Gastrocnemius medialis (tissue), 4 donors: ENCODE measurements at places on chromosomes 7 and 10. TPM values are rescaled to one million over a fixed set of nuclear protein-coding genes. Genes with fewer than 3 reads are reported as not detected.

DNA sequence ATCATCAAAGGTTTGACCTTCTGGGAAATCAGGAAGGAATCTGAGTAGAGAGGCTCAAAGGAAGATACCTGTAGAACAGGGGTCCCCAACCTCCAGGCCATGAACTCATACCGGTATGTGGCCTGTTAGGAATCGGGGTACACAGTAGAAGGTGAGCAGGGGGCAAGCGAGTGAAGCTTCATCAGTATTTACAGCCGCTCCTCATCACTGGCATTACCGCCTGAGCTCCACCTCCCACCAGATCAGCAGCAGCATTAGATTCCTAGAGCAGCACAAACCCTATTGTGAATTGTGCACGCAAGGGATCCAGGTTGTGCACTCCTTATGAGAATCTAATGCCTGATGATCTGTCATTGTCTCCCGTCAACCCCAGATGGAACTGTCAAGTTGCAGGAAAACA lies 158.5 kb upstream of the CACNA2D1 start:
- H3K27ac ChIP-seq, result no peak overlapping the region
- H3K27me3 ChIP-seq, result no peaks in the 10 kb centered on the region
- no peaks in the 10 kb centered on the region for H3K4me1 ChIP-seq
- H3K36me3 ChIP-seq, result no peaks in the 10 kb centered on the region
- no peak for DNase-seq

CYP3A7 gene
- total RNA-seq, result 1.7 TPM

HOXA3 gene
- 2.3 TPM for total RNA-seq

DNA sequence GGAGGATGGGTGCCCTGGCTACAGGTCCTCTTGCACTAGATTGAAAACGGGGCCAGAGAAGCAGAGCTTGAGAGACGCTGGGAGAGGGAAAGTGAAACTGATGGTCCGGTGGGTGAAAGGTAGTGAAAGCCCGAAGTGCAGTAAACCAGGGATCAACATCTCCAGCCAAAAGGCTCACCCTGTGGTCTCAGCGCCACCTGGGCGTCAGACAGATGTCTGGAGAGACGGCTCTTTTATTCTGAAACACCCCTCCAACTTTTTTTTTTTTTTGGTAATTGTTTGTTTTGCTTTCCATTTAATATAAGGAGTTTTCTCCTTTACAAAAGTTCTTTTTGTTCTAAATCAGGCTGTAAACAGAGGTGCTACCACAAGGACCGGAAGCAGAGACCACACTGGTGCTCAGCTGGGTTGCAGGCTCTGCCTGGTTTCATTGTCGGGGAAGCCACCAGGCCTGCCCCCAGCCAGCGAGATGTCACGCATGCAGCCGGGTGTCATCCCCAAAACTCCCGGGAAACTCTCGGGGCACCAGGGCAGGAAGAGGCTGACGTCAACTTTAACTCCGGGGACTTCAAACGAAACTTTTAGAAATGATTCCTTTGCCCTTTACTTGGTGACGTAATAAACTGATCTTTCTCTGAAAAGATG lies 11.2 kb downstream of the IL2RA start:
- H3K4me1 ChIP-seq, result peaks cover 4% of the 10 kb centered on the region
- no peaks in the 10 kb centered on the region for H3K36me3 ChIP-seq
- H3K27me3 ChIP-seq, result no peaks in the 10 kb centered on the region
- peak; percentile 47 for DNase-seq
- peak overlapping the region; percentile 51 for H3K4me3 ChIP-seq
- peak overlapping the region; percentile 67 for H3K27ac ChIP-seq

ANKRD22 gene
- total RNA-seq, result not detected

SUN3 gene
- not detected for total RNA-seq

GRCh38 chr7:141276031-141276430 lies 202.2 kb downstream of the TMEM178B start:
- no peak for DNase-seq
- H3K27ac ChIP-seq, result no peak overlapping the region
- H3K27me3 ChIP-seq, result no peaks in the 10 kb centered on the region
- H3K4me3 ChIP-seq, result no peak overlapping the region
- no peaks in the 10 kb centered on the region for H3K4me1 ChIP-seq

GRCh38 chr10:66777665-66778064 lies 148.2 kb upstream of the LRRTM3 start:
- no peak overlapping the region for H3K27ac ChIP-seq
- no peak overlapping the region for H3K4me3 ChIP-seq
- H3K27me3 ChIP-seq, result no peaks in the 10 kb centered on the region
- no peak for DNase-seq

DNA sequence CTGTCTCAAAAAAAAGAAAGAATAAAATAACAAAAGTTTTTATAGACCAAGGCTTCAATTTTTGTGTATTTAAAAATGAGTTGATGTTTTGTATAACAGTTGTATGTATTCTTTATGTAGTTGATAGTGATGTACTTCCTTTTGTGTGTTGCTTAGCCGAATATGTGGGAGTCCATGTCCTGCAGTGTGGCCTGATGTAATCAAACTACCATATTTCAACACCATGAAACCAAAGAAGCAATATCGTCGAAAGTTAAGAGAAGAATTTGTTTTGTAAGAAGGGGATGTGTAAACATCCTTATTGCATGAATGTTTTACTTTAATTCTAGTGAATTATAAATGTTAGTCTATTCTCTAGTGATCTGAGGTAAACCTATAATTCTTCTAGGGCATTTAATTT lies 56.6 kb downstream of the MPLKIP start:
- DNase-seq, result no peak
- no peaks in the 10 kb centered on the region for H3K4me1 ChIP-seq
- no peak overlapping the region for H3K4me3 ChIP-seq

FZD8 gene
- total RNA-seq, result 3.0 TPM

DNA sequence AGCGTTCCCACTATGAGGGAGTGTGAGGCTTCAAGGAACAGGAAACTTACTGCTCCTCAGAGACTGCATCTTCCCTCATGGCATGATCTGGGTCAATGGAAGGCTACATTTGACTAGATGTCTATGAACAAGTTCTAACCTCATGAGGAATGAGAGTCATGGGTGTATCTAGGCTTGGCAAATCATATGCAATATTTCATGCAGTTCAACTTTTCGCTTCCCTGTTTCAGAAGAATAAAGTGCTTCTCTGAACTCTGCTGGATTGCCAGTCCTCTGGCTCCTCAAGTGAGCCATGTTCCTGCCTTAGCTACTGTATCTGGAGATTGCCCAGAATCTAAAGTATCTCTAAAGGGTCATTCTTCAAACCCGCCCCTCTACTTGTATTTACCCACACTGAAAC lies 54.3 kb upstream of the SEMA3A start:
- no peak for DNase-seq
- H3K27me3 ChIP-seq, result no peaks in the 10 kb centered on the region
- no peak overlapping the region for H3K27ac ChIP-seq
- no peaks in the 10 kb centered on the region for H3K4me1 ChIP-seq
- no peak overlapping the region for H3K4me3 ChIP-seq

DNA sequence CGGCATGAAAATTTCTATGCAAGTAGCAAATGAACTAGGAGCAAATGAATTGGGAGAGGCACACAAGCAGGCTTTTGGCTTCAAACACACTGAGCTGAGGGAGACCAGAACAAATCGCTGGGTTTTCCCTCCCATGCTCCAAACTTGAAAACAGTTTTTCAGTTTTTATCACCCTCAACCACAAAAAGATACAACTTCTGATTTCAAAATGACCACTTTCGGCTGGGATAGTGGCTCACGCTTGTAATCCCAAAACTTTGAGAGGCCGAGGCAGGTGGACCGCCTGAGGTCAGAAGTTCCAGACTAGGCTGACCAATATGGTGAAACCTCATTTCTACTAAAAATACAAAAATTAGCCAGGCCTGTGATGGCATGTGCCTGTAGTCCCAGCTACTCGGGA lies 9.0 kb upstream of the CHUK start:
- no peak overlapping the region for H3K27ac ChIP-seq
- no peaks in the 10 kb centered on the region for H3K27me3 ChIP-seq
- DNase-seq, result no peak
- H3K4me1 ChIP-seq, result no peaks in the 10 kb centered on the region
- peaks cover 84% of the 10 kb centered on the region for H3K36me3 ChIP-seq

DNA sequence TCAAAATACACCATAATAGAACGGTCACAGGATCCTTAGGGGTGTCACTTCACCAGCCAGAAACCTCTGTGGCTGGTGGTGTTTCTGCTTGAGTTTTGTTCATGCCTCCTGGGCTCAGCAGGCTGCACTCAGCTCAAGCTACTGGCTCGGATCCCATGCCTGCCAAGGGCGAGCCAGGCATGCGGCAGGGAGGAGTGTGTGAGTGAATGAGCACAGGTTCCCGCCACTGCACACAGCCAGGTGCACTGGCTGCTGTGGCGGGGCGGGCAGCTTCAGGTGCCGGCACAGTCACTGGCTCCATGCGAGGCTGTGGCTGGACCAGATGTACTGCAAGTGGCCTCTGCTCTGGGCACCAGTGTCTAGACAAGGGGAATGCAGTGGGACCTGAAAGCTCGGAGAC lies 29.5 kb downstream of the CLDN12 start:
- H3K4me3 ChIP-seq, result no peak overlapping the region
- no peak overlapping the region for H3K27ac ChIP-seq
- no peaks in the 10 kb centered on the region for H3K4me1 ChIP-seq
- H3K36me3 ChIP-seq, result no peaks in the 10 kb centered on the region
- DNase-seq, result no peak
- H3K27me3 ChIP-seq, result no peaks in the 10 kb centered on the region

DNA sequence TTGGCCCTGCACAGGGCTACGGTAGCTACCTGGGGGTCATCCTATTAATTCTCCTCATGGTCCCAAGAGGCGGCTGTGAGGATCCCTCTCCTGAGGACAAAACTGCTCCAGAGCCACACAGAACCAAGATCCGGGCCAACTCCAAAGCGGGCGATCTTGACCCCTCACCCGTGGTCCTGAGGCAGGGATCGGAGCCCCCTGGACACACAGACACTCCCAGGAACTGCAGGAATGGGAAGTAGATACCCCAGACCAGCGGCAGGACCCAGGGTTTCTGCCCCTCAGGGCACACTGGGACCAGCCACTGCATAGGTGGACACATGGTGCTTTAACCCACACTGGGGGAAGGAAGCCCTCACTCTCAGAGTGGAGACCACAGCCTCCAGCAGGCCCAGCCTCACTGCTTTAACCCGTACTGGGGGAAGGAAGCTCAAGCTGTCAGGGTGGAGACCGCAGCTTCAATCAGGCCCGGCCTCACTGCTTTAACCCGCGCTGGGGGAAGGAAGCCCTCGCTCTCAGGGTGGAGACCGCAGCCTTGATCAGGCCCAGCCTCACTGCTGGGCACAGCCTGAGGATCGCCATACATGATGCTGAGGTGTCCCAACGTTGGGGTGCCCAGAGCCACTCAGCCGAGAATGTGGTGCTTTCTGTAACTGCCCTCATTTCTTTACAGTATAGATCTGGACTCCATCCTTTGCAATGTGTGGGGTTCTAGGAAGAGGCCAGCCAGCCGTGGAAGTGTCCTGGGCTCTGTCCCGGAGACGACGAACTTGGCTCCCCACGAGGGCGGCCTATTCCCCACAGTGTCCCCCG lies 60.1 kb downstream of the DIP2C start:
- H3K4me3 ChIP-seq, result no peak overlapping the region
- no peak overlapping the region for H3K27ac ChIP-seq
- DNase-seq, result no peak

- H3K4me3 ChIP-seq, result no peak overlapping the region
- H3K27me3 ChIP-seq, result no peaks in the 10 kb centered on the region
- H3K36me3 ChIP-seq, result no peaks in the 10 kb centered on the region
- no peak overlapping the region for H3K27ac ChIP-seq
Observed at GRCh38 chr7:132518102-132518838, 58.0 kb downstream of the PLXNA4 start.

GRCh38 chr10:91797048-91797690 lies 1.1 kb upstream of the TNKS2 start:
- peak overlapping the region; percentile 87 for H3K4me3 ChIP-seq
- peaks cover 41% of the 10 kb centered on the region for H3K4me1 ChIP-seq
- no peaks in the 10 kb centered on the region for H3K27me3 ChIP-seq
- peak overlapping the region; percentile 97 for H3K27ac ChIP-seq

GPER1 gene
- total RNA-seq, result 2.2 TPM

GRCh38 chr7:96346293-96346953 lies 24.5 kb upstream of the SLC25A13 start:
- H3K4me1 ChIP-seq, result no peaks in the 10 kb centered on the region
- H3K27ac ChIP-seq, result no peak overlapping the region
- H3K36me3 ChIP-seq, result no peaks in the 10 kb centered on the region
- no peaks in the 10 kb centered on the region for H3K27me3 ChIP-seq

DNA sequence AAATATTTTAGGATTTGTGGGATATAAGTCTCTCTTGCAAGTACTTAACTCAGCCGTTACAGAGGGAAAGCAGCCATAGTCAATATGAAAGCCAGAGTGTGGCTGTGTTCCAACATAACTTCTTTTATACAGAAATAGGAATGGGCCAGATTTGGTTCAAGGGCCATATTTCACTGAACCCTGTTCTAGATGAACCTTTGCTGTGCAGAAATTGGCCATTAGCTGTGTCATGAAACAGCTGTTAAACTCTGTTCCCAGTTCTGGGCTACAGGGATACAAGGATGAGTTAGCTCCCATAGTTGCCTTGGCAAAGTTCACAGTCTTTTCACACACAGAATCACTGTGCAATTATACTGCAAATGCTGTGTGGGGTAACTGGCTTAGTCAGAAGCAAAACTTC lies 213.9 kb upstream of the LRRN3 start:
- no peak overlapping the region for H3K27ac ChIP-seq
- no peaks in the 10 kb centered on the region for H3K27me3 ChIP-seq
- H3K4me1 ChIP-seq, result no peaks in the 10 kb centered on the region
- DNase-seq, result no peak
- H3K36me3 ChIP-seq, result no peaks in the 10 kb centered on the region

DNA sequence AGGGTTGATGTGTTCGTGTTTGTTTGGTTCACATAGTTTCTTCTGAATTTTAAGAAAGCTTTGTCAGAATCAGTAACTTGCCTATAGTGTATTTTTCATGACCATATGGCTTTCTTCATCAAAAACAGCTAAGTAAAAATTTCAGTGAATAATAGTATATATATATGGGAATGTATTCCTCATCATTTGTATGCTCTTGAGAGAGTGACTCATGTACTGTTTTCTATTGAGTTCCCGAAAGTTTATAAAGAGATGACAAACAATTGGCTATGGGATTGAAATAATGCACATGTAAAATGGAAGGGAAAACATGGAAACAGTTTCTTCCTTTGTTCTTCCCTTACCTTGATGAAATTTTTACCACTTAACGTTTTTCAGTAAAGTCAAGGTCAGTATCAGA lies 56.4 kb downstream of the KAT6B start:
- H3K4me1 ChIP-seq, result peaks cover 32% of the 10 kb centered on the region
- no peak overlapping the region for H3K4me3 ChIP-seq
- no peaks in the 10 kb centered on the region for H3K27me3 ChIP-seq
- H3K27ac ChIP-seq, result no peak overlapping the region

HSPA12A gene
- 6.0 TPM for total RNA-seq

- H3K4me1 ChIP-seq, result no peaks in the 10 kb centered on the region
- H3K36me3 ChIP-seq, result no peaks in the 10 kb centered on the region
Observed at GRCh38 chr7:135238112-135238744, 4.6 kb downstream of the STRA8 start.

DNA sequence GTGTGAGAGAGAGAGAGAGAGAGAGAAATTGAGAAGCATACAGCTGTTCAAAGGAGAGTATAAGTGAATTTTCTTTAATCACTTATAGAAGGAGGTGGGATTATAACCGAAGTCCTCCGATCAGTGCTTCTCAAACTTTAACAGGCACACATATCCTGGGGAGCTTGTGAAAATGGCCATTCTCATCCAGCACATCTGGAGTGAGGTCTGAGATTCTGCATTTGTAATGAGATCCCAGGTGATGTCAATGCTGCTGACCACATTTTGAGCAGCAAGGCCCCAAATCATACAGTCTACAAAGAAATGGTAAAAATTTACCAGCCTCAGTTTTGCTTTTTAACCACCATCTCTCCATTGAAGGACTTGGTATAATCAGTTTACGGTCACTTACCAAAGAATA lies 219.0 kb downstream of the PTEN start:
- no peak overlapping the region for H3K4me3 ChIP-seq
- H3K4me1 ChIP-seq, result no peaks in the 10 kb centered on the region
- no peaks in the 10 kb centered on the region for H3K27me3 ChIP-seq
- no peak overlapping the region for H3K27ac ChIP-seq

PTPRN2 gene
- 0.84 TPM for total RNA-seq
